ENCODE measurements at places on chromosomes 6 and 20. TPM values are rescaled to one million over a fixed set of nuclear protein-coding genes. Genes with fewer than 3 reads are reported as not detected.

DNA sequence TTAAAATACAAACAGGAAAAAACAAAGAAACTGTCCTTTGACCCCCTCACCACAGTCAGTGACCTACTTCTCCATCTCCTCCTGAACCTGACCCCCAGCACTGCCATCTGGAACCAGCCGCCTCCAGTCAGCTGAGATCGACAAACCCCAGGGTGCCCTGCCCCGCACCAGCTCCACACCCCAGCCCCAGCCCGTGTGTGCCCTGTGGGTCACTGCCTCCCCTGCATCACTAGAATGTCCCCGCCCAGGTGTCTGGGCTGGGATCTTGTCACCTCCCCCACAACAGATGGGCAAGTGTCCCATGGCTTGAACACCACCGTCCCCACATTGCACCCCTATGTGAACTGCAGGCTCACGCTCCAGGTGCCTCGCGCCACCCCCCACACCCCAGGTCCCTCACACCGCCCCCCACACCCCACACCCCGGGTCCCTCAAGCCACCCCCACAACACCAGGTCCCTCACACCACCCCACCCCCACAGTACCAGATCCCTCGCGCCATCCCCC lies 13.3 kb downstream of the TAF4 start:
- H3K27me3 ChIP-seq: no peaks in the 10 kb centered on the region
- H3K27ac ChIP-seq: no peak overlapping the region

DNA sequence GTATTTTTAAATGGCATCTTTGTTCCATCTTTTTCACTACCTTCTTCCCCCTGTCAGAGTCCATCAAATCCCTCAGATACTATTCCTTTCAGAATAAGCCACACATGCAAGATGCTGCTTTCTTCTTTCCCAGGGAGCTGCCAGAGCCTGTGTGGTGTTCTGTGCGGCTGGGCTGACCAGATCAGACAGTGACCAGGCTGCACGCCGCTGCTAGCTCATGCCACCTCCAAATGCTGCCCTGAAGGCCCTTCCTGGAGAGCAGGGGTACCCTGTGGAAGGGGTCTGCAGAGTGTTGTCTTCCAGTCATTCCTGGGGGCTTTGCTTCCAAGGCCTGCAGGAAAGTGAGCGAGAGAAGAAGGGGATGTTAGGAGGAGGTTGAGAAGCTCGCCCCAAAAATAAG lies 179.1 kb upstream of the SUPT3H start:
- no peak for DNase-seq
- H3K4me1 ChIP-seq: peaks cover 18% of the 10 kb centered on the region
- no peak overlapping the region for H3K4me3 ChIP-seq
- H3K27me3 ChIP-seq: no peaks in the 10 kb centered on the region
- H3K27ac ChIP-seq: peak overlapping the region; percentile 68

DNA sequence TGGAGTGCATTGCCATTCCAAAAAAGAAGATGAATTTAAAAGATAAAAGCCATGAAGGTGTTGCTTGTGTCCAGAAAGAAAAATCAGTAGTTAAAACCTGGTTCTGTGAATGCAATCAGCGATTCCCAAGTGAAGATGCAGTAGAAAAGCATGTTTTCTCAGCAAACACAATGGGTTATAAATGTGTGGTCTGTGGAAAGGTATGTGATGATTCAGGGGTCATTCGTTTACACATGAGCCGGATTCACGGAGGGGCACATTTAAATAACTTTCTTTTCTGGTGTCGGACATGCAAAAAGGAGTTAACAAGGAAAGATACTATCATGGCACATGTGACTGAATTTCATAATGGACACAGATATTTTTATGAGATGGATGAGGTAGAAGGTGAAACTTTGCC lies 24.7 kb upstream of the BAG2 start:
- no peak overlapping the region for H3K27ac ChIP-seq
- no peak overlapping the region for H3K4me3 ChIP-seq
- DNase-seq: peak; percentile 4
- no peaks in the 10 kb centered on the region for H3K4me1 ChIP-seq
- H3K27me3 ChIP-seq: no peaks in the 10 kb centered on the region

GRCh38 chr20:5900908-5901307 lies 49.4 kb downstream of the TRMT6 start:
- H3K27ac ChIP-seq: no peak overlapping the region
- peaks cover 4% of the 10 kb centered on the region for H3K27me3 ChIP-seq
- no peak for DNase-seq
- H3K4me3 ChIP-seq: no peak overlapping the region

- H3K36me3 ChIP-seq: no peaks in the 10 kb centered on the region
- H3K4me1 ChIP-seq: no peaks in the 10 kb centered on the region
- no peak overlapping the region for H3K27ac ChIP-seq
Observed at GRCh38 chr20:50240092-50240491, 49.5 kb downstream of the CEBPB start.

DNA sequence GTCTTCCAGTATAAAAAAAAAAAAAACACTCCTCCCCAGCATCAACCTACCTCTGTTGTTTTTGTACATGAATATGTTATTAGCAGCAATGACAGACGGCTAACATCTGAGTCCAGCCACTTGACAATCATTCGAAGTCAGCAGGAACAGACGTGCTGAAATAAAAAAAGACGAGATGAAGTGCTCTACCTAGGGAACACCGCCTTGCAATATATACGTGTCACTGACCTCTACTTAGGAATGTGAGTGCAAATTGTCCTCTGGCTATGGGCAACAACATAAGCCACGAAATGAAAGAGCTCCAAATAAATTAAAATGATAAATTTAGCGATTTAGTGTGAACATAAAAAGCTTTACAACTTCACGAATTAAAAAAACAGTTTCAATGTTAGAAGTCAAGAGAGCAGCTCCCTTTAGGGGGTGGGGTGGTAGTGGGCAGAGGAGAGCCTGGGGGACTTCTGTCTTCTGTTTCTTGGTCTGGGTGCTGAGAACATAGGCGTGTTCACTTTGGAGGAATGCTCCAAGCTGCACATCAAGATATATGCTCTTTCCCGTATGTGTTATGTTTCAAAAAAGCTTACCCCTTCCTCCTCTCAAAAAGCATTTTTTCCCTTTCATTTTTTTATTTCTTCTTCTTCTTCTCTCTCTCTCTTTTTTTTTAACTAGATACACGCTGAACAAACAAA lies 23.3 kb downstream of the EDN1 start:
- H3K4me3 ChIP-seq: no peak overlapping the region
- no peaks in the 10 kb centered on the region for H3K27me3 ChIP-seq
- H3K27ac ChIP-seq: no peak overlapping the region
- no peaks in the 10 kb centered on the region for H3K36me3 ChIP-seq

DNA sequence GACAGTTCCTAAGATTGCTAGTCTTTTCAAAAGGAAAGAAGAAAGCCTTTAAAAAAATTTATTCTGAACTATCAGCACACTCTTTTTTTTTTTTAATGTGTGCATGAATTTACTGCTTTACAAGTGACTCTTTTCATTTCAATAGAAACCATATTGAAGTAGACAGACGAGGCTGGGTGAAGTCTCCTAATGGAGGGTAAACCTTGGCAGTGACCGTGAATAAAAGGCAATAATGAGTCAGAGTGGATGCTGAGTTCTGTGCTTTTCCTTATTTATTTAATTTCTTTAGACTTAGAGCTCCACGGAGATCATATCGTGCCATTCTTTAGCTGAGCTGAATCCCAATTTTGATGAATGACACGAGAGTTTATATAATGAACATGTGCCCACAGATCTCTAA lies 196.9 kb downstream of the PRL start:
- no peaks in the 10 kb centered on the region for H3K36me3 ChIP-seq
- no peak overlapping the region for H3K4me3 ChIP-seq
- no peak overlapping the region for H3K27ac ChIP-seq
- DNase-seq: no peak
- no peaks in the 10 kb centered on the region for H3K27me3 ChIP-seq

GRCh38 chr20:62400021-62400420 lies 7.1 kb downstream of the CABLES2 start:
- H3K4me1 ChIP-seq: no peaks in the 10 kb centered on the region
- H3K27ac ChIP-seq: no peak overlapping the region
- H3K27me3 ChIP-seq: no peaks in the 10 kb centered on the region

DNA sequence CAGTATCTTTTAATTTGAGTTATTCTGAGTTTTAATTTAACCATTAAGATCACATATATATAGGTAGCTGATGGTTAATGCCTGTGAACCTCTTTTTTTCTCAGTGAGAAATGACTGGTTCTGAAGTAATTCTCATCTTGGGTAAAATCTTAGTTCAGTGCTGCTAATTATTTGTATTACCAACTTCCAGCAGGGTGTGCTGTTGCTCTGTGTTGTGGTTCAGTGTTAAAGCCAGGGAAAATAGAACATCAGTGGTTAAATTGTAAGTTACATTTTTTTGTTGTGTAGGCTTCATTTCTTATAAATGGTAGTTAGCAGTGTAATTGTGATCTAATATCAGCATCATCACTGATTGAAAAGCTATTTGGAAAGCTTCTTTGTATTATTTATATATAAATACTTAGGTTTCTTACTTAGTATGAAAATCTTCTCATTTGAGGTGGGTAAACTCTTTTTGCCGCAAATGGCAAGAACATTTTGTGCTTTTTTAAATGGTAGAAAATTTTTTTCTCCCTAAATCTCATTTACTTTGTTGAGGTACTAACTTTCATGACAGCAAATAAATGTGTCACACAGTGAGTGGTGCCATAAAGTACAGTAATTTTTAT lies 43.7 kb downstream of the CDC5L start:
- H3K36me3 ChIP-seq: no peaks in the 10 kb centered on the region
- H3K27ac ChIP-seq: no peak overlapping the region
- no peak overlapping the region for H3K4me3 ChIP-seq
- H3K27me3 ChIP-seq: no peaks in the 10 kb centered on the region
- peak; percentile 66 for DNase-seq

GRCh38 chr6:34025861-34026260 lies 120.0 kb downstream of the GRM4 start:
- no peak for DNase-seq
- H3K4me1 ChIP-seq: no peaks in the 10 kb centered on the region

Gene GPR6
- not detected for total RNA-seq

Gene GLP1R
- 0.52 TPM for total RNA-seq

Gene MYLK2
- total RNA-seq: not detected

Gene TFB1M
- 16.4 TPM for total RNA-seq

Gene ADGRF5
- 2.0 TPM for total RNA-seq

Gene TMEM217
- 2.7 TPM for total RNA-seq

Gene PSMB8
- 25.7 TPM for total RNA-seq

Gene ME1
- 19.8 TPM for total RNA-seq

Gene KIFC1
- 12.7 TPM for total RNA-seq

Gene SLC26A8
- total RNA-seq: not detected

Data from hepatocyte (in vitro differentiated cells).